Stimulated activated CD8-positive, alpha-beta memory T cell treated with anti-CD3 and anti-CD28 coated beads, Interleukin-15, amount 100 ng/mL, for 24 hours (primary cell): ENCODE measurements at places on chromosomes 7 and 10.

- no peak for DNase-seq
These were observed 6.0 kb upstream of the DAGLB start for GRCh38 chr7:6453734-6454133.

- DNase-seq, result no peak
These were observed 160.9 kb downstream of the REEP3 start for GRCh38 chr10:63681993-63682697.

DNA sequence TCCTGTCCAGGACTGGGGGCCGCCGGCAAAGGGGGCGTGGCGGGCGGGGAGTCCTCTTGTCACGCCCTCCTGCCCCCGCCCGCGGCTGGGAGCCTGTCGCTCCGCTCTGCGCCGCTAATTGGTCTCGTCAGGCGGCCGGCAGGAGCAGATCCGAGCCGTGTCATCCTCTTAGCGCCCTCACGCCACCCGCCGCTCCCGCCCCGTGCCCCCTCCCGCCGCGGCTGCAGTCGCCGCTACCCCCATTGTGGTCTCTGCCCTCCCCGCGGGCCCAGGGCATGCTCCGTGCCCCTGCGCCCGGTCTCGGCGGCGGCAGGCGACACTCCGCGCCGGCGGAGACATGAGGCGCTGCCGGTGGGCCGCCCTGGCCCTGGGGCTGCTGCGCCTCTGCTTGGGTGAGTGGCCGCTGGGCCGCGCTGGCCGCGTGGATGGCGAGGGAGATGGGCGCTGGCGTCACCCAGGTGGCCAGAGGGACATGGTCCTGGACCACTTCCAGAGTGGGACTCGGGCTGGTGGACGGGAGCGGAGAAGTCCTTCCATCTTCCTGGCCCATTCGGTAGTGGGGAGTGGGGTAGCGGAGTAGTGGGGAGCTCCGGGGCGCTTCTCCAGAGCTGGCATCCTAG is at the start of gene CDHR1:
Gene CDHR1, plus strand, starts transcription at position 114 of the 620 bp plus-strand sequence. Its CDS starts 224 bp downstream, at position 338.
- DNase-seq, result peak; percentile 17

DNA sequence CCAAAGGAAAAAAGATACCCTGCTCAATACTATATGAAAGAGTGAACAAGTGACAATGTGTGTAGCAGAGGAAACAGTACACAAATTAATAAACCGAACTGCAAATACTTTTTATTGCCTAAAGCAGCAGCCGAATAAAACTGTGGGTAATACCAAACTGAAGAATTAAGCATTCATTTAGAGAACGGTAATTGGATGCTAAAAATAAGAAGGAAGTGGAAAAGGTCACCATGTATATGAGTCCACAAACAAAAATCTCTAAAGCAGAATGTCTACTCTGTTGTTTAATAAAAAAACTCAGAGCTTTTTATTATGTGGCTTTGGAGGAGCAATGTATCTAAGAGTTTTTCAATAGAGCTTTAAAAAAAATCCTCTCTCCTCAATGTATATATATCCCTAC is 87.9 kb downstream of the ETV1 start:
- no peak for DNase-seq

- no peak for DNase-seq
These were observed 1053.9 kb downstream of the CNTNAP2 start for GRCh38 chr7:147170341-147171012.
